ENCODE measurements at places on chromosomes 2 and 18.

- DNase-seq: no peak
These were observed 122.8 kb upstream of the NFATC1 start for GRCh38 chr18:79272916-79273315.

- no peak for DNase-seq
These were observed 23.5 kb downstream of the TNS1 start for GRCh38 chr2:217979151-217979811.

- no peak for DNase-seq
These were observed 381.1 kb downstream of the HRH4 start for GRCh38 chr18:24841536-24841935.

DNA sequence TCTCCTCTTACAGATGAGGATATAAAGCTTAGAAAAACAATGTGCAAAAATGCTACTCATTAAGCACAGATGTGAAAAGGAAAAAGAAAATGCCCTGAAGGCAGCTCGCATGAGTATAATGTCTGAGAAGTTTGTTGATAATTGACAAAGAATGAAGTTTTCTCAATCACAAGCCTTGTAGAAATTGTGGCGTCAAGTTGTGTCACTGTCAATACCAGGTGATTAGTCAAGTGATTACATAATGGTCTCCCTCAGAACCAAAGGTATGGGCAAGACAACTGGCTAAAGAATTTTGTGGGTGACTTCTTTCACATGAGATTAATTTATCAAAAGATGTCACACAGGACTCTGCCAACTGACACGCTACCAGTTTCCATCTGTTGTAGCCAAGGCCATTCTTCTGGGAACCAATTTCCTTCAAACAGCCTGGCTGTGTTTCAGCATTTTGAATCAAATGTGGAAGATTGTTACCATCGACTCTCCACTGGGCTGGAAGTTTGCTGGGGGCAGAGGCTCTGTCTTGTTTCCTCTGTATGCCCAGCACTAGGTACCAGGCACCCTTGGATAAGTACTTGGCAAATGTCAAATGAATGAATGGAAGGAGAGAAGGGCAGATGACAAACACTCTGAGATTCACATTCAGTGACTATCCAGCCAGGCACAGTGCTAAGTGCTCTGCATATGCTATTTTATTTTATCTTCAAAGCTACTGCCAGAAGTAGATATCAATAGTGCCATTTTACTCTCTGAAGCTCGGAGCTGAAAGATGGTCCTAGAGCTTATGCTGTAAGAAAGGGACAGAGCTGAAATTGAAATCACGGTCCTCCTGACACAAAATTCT is 5.9 kb upstream of the FN1 start:
- no peak for DNase-seq

DNA sequence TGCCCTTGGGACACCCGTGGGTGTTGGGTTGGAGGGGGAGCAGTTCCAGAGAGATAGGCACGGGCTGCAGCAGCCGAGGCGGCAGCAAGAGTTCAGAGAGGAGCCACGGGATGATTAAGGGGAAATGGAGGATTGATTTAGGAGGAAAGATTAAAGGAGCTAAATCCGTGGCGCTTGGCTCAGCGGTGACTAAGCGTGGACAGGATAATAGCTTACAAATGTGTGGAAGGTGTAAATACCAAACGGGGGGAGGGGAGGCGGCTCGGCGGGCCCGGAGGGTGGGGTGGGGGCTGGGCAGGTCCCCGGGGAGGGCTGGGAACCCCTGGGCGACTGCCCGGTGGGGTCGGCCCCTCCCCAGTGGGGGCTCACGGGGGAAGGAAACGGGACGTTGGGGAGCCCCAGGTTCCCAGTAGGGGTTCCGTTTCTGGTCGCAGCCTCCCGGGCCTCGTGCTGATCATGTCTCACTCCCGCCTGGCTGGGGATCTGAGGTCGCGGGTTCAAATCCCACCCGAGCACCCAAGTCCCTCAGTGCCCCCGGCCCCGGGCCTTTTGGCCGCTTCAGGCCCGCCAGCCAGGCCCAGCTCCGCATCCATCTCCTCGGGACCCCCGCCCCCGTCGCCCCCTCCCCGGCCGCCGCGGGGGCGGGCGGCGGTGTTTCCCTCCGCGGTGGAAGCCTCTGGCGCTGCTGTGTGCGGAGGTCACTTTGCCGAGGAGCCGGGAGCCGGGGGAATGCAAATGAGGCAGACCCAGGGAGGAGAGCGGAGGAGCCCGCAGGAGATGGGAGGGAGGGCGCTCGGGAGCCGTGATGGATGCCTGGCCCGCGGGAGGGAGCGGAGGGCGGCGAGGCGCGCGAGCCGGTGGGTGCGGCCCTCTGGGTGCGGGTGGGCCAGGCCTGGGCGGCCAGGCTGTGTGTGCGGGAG is 8.1 kb downstream of the ASIC4 start:
- peak; percentile 92 for DNase-seq

GRCh38 chr2:240595381-240596079 is 9.0 kb downstream of the CAPN10 start:
- no peak for DNase-seq

- peak; percentile 36 for DNase-seq
These were observed 6.1 kb upstream of the OTOF start for GRCh38 chr2:26483957-26484565.

GRCh38 chr2:33372940-33373553 is 103.4 kb upstream of the RASGRP3 start:
- peak; percentile 52 for DNase-seq

GRCh38 chr2:164474873-164475272 is 146.4 kb downstream of the GRB14 start:
- no peak for DNase-seq

All from amniotic epithelial cell (primary cell).